ENCODE measurements at places on chromosomes 4 and X.

DNA sequence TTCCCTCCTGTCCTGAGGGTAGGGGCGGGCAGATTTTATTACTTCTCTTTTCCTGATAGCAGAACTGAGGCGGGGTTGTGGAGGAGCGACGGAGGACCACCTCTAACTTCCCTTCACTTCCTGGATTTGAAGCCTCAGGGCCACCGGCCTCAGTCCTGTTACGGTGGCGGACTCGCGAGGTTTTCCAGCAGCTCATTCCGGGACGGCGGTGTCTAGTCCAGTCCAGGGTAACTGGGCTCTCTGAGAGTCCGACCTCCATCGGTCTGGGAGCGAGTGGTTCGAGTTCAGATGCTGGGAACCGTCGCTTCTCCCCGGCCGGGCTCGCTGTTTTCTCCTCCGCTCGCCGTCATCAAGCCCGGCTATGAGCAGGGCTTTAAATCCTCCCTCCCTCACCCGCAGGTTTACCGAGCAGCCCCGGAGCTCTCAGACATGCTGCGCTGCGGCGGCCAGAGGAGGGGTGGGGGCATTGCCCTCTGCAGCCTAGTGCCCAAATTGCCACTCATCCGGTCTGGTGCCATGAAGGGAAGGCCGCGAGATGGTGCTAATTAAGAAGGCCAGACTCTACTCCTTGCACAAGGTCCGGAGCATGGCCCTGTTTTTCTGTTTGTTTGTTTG lies 23.3 kb downstream of the HAND2 start:
- no peak for DNase-seq

DNA sequence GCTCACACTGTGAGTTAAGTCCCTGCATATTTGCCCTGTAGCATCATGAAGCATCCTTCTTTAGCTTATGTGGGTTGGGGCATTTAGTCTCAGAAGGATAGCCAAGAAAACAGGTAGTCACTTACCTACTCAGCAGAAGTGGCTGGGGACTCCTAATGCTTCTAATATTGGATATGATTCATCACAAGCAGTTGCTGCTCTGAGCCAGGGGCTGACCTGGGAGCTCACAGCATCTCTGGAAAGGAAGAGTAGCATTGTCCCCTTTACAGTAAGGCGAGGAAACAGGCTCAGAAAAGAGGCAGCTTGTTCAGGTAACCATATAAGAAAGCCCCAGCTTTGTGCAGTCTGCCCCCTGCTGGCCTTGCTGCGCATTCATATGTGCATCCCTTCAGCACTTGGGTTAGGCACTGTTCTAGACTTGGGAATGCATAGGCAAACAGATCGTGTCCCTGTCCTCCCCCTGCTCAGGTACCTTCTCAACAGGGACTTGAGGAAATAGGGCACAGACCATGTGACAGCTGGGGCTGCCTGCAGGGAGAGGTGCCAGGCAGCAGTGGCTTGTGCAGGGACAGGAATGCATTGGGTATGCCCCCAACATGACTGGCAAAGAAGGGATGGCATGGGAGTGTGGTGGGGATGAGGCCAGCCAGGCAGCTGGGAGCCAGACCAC lies 35.7 kb upstream of the TBC1D14 start:
- peak; percentile 42 for DNase-seq

- DNase-seq, result no peak
Observed at GRCh38 chr4:166460769-166461550, 587.9 kb downstream of the TLL1 start.

DNA sequence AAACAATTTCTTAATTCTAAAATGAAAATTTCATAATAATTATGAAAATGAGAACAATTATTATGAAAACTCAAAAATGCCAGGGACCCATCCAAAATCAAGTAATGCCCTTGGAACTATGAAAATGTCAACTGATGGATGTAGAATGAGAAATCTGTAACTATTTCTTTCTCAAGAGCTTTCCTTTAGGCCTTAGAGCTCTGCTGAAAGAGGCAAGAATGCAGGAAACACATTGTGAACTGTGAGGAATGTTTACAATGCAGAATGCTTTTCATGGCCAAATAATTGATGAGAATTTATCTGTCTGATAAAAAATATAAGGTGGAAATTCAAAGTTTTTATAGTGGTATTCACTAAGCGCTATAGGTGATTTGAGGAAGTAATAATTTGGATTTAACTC lies 207.1 kb upstream of the PCDH18 start:
- DNase-seq, result no peak
